BJ (cell line): ENCODE measurements at places on chromosomes 1 and 21.

DNA sequence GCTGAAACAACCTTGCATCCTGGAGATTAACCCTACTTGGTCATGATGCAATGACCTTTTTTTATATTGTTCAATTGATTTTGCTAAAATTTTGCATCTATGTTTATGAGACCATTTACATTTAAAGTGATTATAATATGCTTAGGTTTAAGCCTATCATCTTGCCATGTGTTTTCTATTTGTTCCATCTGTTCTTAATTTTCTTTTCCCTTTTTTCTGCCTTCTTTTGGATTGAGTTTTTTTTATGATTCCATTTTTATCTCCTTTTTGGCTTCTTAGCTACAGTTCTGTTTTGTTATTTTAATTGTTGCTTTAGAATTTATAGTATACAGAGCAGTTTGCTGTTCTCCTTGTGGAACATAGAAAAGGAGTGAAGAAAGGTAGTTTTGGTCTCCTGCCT lies 385.1 kb upstream of the USP24 start:
- DNase-seq: no peak

DNA sequence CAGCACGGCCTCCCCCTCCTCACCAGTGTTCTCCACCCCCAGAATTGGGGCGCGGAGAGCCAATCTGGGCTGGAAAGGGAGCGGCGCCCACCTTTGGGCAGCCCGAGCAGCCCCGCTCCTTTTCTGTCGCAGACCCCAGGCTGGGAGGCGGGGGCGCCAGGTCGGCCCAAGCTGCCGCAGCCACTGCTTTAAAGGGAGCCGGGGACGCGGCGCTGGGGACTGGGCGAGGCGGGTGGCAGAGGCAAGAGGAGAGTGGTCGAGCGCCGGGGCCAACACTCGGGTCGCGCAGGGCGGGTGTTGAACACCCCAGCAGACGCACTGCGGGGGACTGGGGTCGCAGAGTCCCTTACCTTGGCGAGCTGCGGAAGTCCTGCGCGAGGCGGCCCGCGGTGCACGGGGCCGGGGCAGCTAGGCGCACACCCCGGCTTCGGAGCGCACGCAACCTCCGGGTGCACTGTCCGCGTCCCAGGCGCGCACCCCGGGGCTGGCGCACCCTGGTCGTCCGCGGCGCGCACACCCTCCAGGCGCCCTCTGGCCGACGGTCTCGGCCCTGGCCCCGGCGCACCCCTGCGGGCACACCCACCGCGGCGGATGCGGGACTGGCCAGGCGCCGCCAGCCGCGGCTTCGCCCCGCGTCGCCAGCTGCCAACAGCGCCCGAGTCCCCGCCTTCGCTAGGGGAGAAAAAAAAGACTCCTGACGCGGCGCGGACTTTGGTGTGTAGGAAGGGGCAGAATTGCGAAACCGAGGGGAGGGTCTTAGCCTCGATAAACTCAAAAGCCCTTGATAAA lies at the start of gene KANK4:
Gene KANK4, minus strand, starts transcription at position 679 of the 789 bp plus-strand sequence. CDS start 37,870 bp downstream, outside the sequence.
- no peak for DNase-seq

DNA sequence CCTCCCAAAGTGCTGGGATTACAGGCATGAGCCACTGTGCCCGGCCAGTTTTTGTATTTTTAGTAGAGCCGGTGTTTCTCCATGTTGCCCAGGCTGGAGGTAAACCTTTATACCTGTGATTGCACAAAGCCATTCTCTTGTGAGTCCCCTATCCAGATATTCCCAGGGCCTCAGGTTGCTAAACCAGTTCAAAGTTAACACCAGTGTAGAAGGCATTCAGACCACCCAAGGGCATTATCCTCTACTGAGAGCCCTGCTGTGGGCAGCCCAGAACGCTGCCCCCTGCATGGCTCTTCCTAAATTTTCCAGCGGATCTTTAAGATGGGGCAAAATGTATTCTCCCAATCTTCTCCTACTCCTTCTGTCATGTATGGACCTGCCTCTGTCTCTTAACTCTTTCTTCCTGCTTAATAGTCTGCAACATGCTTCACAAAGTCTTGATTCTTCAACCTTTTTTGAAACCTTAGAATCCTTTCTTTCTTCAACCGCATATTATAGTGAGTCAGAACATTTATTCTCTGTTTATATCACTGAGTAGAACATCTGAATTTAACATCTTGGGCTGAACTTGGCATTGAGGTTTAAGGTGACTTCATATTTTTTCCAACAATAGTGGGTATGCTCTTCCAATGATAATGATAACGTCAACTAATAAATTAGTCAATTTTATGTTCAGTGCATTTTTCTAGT lies 36.0 kb downstream of the UBE4B start:
- no peak for DNase-seq

GRCh38 chr1:201085902-201086735 lies 26.1 kb downstream of the CACNA1S start:
- DNase-seq: no peak

DNA sequence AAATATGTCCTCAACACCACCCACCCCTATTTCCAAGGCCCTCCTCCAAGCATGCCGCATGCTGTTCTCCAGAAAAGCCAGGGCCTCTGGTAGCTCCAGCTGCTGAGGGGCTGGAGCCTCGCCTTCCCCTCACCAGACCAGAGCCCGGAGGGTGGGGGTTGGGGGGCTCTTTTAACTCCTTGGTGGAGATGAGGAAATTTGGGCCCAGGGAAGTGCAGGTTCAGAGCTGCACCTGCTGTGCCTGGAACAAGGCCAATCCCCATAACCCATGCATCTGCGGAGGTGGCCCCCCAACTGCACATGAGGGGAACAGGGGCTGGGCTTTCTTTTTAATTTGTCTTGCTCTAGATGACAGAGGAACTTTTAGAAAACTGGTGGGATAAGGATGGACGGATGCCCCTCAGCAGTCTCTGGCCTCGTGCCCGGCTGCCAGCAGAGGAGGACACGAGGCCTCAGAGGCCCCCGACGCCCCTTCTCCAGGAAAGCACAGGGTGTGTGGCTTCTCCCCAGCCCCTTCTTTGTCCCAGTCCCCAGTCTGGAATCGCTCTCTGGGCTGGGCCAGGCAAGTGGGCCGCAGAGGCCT lies 550 bp upstream of the SELENON start:
- no peak for DNase-seq

DNA sequence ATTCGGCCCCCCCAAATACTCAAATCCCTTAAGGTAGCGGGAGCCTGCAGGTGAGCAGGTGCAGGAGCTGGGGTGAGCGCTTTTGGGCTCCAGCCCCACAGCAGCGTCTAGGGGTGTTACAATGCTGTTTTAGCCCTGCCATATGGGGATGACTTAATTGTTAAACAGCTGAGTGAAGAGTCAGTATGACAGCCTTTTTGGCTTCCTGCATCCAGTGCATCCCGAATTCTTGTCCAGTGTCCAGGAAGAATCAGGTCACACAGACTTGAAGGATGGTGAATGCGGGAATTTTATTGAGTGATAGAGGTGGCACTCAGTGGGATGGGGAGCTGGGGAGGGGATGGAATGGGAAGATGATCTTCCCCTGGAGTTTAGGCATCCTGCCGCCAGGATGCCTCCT lies 30.4 kb upstream of the HHAT start:
- no peak for DNase-seq

GRCh38 chr1:230210326-230210980 lies 143.4 kb downstream of the GALNT2 start:
- DNase-seq: no peak

- no peak for DNase-seq
These were observed 10.9 kb upstream of the AGPAT3 start for GRCh38 chr21:43853851-43854772.

- no peak for DNase-seq
These were observed 43.0 kb downstream of the UBE2U start for GRCh38 chr1:64246294-64246917.

- DNase-seq: peak; percentile 17
These were observed 18.4 kb downstream of the HHAT start for GRCh38 chr1:210347112-210347511.

DNA sequence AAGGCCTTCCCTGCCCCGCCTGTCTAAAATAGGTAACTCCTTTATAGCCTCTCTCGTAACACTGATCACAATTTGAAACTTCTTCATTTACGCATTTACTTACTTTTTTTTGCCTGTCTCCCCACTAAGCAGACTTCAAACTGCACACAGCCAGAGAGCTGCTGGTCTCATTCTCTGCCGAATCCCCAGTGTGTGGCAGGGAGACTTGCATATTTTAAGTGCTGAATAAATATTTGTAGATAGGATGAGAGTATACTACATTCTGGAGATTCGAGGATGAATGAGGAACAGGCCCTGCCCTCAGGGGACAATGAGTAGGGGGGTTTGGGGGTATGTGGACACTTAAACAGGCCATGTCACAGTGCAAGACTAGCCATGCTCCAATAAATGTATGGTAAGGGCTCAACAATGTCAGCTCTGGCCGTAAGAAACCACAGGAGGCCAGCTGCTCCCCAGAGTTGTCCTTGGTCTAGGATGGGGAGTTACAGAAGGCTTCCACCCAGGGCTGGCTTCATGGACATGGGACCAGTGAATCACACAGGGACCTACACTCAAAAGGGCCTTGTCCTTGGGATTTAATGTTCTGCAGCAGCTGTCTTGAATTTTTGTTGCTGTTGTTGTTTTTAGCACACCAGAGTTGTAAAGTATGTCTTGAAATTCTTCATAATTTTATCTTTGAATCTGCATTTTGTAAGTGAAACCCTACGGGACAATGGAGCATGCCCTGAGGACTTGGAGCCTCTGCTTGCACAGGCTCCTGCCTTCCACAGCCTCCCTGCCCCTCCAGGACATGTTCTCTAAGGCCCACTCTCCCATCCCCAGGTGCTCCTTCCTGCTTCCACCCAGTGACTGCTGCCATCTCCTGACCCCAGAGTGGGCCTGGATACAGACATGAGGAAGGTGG lies 8.5 kb downstream of the DIO1 start:
- no peak for DNase-seq

DNA sequence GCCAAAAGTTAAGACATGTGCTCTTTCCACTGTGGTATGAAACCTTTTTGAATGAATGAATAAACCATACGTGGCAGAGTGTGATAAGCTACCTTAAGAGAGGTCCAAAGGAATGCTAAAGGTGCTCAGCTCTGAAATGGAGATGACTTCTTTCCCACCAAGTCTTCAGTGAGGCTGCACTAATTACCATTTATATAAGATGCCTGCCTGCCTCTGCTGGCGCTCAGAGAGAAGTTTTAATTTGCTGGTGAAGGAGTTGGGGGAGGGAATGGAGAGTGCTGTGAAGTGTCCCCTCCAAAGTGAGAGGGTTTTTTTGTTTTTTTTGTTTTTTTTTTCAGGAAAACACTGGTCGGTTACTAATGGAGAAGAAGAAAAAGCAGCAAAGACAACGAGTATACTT lies 559.0 kb downstream of the OMA1 start:
- no peak for DNase-seq

- no peak for DNase-seq
These were observed 16.7 kb upstream of the SERBP1 start for GRCh38 chr1:67446893-67447292.

- DNase-seq: no peak
These were observed 82.9 kb upstream of the CXADR start for GRCh38 chr21:17429936-17430335.

GRCh38 chr21:42150474-42151085 lies 68.4 kb upstream of the ABCG1 start:
- DNase-seq: no peak

DNA sequence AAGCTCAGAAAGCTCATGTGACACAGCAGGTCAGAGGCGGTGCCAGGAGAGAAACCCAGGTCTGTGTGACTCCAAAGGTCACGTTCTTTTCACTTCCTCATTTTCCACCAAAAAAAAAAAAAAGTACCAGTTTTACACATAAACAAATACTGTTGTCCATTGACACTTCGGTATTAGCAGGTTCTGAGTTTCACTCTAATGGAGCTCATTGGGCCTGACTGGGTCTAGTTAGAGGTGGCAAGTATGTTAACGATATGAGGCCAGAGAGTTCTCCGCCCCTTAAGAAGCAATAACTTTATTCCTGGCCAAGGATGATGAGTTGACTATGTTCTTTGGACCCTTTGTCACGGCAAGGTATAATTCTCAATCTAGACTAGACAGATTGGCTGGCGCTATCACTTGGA lies 30.0 kb upstream of the SDE2 start:
- DNase-seq: no peak

DNA sequence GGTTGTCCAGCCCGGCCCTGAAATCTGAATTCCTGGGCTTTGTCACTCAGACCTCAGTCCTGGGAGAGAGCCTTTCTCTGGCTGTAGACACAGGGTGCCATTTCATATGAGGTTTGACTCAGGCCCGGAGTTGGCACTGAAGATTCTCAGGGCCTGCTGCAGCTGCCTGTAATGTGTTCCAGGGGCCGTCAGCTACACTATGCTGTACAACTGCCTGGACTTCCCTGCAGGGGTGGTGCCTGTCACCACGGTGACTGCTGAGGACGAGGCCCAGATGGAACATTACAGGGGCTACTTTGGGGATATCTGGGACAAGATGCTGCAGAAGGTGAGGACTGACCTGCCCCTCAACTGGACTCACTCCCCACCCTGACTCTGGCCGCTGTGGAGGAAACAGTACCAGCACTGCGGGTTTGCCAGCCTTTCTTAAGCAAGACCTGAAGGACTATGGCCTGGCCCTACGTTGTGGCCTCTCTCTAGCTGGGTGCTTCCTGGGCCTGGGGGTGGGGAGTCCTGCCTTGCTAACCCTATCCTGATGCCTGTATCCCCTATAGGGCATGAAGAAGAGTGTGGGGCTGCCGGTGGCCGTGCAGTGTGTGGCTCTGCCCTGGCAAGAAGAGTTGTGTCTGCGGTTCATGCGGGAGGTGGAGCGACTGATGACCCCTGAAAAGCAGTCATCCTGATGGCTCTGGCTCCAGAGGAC lies 18.9 kb downstream of the FAAH start:
- no peak for DNase-seq

- no peak for DNase-seq
These were observed 451.3 kb downstream of the PLA2G4A start for GRCh38 chr1:187280031-187280430.

- no peak for DNase-seq
These were observed 1685.4 kb downstream of the MRPL39 start for GRCh38 chr21:23921670-23922418.

DNA sequence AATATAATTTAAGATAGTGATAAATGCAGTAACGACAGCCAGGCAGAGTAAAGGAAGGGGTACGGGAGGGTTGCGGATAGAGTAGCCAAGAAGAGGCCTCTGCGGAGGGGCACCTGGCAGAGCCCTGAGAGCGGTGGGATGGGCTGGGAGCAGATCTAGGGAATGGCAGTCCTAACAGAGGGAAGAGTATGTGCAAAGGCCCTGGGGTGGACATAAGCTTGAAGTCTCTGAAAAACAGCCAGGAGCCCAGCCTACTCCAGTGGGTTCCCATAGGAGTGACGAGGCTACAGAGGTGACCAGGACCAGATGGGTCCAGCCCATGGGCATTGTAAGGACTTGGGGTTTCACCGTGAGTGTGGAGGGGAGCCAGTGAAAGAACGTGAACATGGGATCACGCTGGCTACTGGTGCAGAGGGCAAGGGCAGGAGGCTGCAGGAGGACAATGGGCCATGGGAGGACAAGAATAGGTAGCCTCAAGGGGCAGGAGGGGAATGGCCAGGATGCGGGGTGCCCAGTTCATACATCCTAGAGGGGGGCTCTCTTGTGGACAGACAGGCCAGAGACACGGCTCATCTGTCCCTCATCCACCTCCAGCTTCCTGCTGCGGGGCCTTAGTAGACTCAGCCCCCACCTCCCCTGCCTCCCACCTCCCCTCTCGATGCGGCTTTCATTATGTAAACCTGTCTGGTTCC lies 185.7 kb upstream of the VAMP3 start:
- DNase-seq: no peak
